ENCODE measurements at places on chromosomes 6 and 20.
A peak's percentile ranks its signal among the peaks of the same experiment; 100 is the strongest.

DNA sequence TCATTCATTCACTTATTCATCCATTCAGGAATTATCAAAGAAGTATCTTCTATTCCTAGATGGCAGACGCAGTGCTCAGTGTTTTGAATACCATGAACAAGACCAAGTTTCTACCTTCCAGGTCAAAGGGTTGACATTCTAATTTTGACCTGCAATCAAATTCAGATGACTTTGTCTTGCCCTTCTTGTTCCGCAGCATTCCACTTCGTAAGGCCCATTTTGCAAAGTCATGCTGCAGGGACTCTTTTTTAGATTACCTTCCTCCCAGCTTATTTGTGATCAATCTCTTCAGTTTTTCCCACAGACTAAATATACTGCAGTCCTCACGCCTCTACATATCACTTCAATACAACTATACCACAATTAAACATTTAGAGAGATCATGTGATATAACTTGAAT lies 7.1 kb upstream of the TAAR1 start:
- no peak for DNase-seq

DNA sequence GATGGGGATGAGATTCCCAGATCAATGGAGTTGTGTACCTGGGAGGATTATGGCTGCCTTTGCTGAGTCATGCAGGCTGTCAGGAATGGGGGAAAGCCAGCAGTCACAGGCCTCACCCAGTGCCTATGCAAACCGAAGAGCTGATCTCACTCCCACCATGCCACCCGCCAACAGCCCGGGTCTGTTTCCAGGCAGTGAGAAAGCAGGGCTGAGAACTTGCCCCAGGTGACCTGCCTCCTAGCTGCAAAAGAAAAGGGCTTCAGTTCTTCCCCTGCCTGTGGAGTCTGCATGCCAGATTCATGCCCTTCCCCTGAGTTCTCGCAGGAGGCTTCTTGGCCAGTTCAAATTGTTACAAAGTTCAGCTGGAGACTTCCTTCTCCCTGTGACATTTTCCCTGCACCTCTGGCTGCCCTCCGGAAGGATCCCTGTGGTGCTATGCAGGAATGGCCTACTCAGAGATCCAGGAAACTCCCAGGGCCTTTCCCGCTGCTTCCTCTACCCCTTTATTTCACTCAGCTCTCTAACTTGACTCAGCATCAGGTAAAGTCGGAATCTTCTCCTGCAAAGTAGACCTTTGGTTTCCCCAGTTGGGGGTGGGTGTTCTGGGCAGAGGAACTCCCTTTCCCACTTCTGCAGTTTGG lies 71.5 kb upstream of the B3GAT2 start:
- DNase-seq = no peak

DNA sequence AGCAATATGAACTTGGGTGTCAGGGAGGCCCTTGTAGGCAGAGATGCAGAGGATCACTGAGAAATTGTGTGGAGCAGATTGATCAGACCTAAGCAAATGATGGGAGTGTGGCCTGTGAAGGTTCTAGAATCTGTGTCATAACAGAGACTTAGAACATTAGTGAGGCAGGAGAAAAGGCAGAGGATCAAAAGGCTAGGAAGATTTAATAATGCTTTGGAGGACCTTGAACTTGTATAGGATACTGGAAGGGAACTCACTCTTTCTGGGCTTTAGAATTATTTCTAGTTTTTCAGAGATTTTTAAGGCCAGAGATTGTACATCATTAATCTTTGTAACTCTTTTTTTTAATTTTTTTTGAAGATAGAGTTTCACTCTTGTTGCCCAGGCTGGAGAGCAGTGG lies at the start of gene TSBP1:
TSBP1 (minus strand) TSS at position 101 of the 400 bp plus-strand sequence. CDS start 197 bp downstream, outside the sequence.
- no peak for DNase-seq

- DNase-seq = peak; percentile 39
Observed at GRCh38 chr20:10322073-10323012, 103.7 kb downstream of the SNAP25 start.

- DNase-seq = peak; percentile 23
Observed at GRCh38 chr6:28489366-28490204, 26.0 kb downstream of the GPX6 start.

- no peak for DNase-seq
Observed at GRCh38 chr20:4925842-4926530, 75.3 kb downstream of the SLC23A2 start.

- no peak for DNase-seq
Observed at GRCh38 chr6:38407192-38407591, 232.5 kb downstream of the BTBD9 start.

DNA sequence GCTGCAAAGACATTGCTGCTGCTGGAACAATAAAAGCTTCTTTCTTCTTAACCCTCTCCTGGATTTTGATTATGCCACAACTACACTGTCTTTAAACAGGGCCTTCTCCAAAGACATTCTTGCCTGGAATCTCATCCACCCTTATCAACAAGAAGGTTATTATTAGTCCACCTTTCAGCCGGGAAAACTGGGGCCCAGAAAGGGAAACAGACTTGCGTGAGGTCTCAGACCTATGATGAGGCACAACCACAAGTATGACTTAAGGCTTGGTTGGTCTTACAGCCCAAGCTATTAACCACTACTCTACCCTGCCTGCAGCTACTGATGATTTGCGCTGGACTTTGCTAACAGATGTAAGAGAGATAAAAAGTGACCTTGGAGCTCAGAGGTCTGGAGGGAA lies 62.8 kb upstream of the CTNNBL1 start:
- DNase-seq = no peak

- no peak for DNase-seq
Observed at GRCh38 chr6:12298995-12299394, 8.8 kb downstream of the EDN1 start.

- DNase-seq = no peak
Observed at GRCh38 chr6:105458084-105458483, 55.2 kb upstream of the PREP start.

GRCh38 chr20:577167-577791 lies 32.8 kb downstream of the TCF15 start:
- peak; percentile 19 for DNase-seq

GRCh38 chr20:32463642-32464400 lies 105.7 kb downstream of the ASXL1 start:
- no peak for DNase-seq

DNA sequence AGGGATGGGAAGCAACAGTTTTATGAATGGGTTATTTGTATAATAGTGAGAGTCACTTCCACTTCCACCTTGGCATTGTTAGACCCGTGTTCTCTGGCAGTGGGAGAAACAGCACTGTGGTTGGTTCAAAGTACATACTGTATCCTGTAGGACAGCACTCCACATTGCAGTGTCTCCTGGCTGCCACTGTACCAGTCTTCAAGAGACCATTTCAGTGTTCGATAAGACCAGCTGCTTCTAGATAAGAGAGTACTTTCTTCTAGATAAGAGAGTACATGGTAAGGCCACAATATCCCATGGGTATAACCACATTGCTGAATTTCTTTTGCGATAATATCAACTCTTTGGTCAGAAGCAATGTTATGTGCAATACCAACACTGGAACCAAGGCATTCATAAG lies 28.8 kb downstream of the FITM2 start:
- DNase-seq = no peak

DNA sequence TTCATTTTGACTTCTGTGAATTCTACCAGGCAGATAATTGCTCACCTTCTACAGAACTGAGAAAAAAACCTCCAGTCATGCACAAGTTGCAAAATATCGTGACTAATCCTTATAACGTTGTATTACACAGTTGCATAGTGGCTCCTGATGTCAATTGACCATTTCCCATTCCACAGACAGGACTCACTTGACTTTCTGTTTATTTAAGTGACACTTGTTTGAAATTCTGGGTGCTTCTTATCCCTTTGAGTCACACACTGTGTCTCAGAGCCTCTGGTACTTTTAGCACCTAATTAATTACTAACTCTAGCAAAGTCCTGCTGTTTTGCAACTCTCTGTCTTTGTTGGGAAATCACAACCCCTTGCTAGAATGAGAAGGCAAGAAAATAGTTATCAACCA lies 16.2 kb upstream of the RSPO3 start:
- no peak for DNase-seq

DNA sequence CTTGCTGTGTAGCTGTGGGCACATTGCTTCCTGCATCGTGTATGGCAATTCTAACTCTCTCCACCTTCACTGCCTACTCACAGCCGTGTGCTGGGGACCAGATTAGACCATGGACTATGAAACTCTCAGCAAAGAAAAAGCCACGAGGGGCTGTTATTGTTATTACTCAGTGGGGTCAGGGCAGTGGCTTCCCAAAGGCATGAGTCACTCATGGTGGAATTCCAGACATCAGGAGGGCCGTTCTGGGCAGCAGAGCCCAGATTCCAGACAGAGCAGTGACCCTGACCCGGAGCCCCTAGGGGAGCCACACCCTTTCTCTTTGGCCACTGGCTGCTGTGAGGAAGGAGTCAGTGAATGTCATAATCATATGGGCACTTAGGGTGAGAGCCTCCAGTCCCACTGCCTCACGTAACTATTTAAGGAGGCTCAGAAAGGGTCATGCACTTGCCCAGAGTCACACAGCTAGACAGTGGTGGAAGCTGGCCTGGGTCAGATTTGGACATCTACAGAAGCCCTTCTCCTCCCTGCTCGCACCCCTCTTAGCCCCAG lies 22.2 kb upstream of the CCN5 start:
- DNase-seq = no peak

- DNase-seq = no peak
Observed at GRCh38 chr6:105995391-105995865, 90.7 kb upstream of the PRDM1 start.

GRCh38 chr6:6486595-6486994 lies 101.9 kb upstream of the LY86 start:
- no peak for DNase-seq

DNA sequence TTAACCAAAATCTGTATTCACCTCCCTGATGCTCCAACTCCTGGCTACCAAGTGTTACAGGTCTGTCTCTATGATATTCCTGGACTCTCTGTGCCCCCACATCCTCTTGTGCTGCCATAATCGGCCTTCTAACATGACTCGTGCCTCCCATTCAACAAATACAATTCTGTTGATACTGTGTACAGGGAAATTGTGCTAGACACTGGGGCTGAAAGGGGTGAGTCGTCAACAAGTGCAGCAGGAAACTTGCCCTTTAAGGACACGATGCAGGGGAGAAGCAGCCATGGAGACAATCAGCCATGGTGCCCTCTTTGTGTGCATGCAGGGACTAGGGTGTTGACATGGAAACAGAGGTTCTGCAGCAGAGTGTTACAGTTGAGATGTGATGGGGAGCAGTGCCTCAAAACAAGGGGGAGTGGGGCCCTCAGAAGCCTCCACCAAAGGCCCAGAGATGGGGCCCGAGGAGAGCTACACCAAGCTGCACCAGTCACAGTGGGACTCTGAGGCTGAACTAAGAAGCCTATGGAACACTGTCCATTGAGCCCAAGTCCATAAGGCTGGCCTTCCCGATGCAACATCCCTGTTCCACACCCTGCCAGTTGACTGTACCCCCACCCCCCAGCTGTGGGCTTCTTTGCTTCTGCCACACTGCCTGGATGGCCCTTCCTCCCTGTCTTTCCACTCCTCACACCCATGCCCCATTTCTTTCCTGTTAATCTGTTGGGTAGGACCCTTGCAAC lies 3.1 kb downstream of the PCED1A start:
- no peak for DNase-seq

- DNase-seq = no peak
Observed at GRCh38 chr20:62511300-62511914, 35.6 kb upstream of the GATA5 start.

DNA sequence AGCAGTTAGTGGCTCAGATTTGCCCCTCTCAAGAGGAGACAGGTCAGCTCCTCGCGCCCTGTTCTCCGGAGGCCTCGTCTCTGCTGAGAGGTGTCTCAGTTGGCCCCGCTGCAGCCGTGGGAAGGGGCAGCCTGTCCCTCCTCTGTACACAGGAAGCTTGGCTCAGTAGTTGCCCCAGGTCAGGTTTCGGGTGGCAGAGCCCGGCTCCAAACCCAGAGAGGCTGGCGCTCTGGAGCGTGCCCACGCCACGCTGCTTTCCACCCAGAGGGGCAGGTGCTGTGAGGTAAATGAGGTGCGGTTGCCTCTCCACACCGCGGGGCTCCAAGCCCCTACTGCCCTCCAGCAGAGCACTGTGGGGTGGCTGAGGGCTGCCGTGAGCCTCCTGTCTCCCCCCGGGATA lies 16.0 kb downstream of the DYNLT1 start:
- DNase-seq = no peak

GRCh38 chr6:23647045-23647444 lies 479.0 kb upstream of the NRSN1 start:
- DNase-seq = no peak

DNA sequence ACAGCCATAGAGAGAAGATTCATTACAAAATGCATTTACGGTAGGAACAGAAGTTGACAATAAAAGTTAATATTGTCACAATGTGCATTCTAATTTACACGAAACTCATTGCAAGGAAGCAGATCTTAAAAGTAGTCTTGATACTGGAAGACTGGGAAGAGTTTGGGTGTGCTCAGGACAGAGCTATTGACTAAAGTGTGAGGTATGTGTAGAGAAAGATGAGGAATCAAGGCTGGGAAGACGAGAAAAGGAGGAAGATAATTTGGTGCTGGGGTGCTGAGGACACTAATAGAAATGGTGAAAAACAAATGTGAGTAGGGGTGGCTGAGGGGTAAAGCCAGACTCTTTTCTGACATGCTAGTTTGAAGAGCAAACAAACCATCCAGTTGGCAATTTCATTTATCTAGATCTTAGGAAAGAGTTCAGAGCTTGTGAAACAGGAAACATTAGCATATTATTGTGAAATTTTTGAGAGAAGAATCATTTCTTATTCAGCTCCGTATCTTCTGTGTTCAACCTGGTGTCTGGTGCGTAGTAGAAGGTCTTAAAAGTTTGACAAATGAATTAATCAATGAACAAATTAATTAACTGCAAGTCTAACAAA lies 72.7 kb downstream of the ELOVL4 start:
- DNase-seq = no peak

DNA sequence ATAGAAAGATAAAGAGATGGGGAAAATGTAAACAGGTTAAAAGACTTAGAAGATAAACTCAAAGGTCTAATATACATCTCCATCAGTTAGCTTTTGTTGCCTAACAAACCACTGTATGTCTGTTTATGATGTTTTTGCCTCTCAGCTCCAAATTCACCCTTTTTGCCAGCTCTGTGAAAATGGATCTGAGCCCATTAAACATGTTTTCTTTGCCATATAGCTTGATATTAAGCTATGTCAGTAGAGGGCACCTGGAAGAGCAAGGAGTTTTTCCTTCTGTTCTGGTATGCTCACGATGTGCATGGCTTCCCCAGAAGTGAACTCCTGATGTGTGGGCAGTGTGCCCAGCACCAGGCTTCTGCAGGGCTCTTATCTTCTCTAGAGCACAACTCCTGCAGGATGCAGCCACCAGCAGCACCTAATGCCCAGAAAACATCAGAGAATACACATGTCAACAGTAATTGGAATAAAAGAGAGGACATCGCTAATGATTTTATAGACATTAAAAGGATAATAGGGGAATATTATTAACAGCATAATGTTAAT lies 14.6 kb upstream of the SNX9 start:
- DNase-seq = no peak
